PC-9 (cell line): ENCODE measurements at places on chromosomes 4 and X. TPM values are rescaled to one million over a fixed set of nuclear protein-coding genes. Genes with fewer than 3 reads are reported as not detected.

DNA sequence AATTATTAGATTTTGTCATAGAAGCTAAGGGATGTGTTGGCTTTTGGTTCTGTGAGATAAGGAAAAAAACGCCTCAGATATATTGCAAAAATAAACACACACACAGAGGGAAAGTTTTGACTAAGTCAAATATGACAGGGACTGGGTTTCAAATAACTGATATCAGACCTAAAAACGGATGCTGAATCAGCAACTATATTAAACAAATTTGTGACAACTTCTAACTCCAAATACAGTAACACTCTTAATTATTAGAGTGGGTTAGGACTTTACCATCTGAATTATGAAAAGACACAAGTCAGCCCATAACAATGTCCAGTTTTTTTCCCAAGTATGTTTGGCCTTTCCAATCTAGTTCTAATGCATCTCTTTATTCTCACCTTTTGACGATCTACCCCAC lies 2693.1 kb downstream of the ARAP2 start:
- no peak for DNase-seq

- DNase-seq, result no peak
Observed at GRCh38 chr4:55982976-55983375, 34.2 kb downstream of the CEP135 start.

GRCh38 chrX:11336201-11336600 lies 43.0 kb downstream of the AMELX start:
- DNase-seq, result no peak

DNA sequence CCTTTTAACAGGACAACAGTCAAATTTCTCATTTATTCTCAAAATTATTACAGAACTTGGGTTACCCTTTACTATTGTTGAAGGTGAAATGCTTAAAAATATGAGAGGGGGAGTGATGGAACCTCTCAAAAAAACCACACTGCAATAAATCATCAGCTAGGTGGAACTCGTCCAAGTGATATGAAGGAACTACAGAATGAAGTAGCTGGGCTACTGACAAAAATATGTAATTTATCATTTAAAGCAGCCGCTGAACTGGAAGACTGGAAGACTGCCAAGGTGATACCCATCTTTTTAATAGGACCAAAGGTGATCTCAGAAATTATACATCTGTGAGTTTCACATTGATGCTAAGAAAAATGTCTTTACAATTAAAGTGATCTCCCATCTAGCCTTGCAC lies 597.7 kb upstream of the TENM3 start:
- DNase-seq, result no peak

DNA sequence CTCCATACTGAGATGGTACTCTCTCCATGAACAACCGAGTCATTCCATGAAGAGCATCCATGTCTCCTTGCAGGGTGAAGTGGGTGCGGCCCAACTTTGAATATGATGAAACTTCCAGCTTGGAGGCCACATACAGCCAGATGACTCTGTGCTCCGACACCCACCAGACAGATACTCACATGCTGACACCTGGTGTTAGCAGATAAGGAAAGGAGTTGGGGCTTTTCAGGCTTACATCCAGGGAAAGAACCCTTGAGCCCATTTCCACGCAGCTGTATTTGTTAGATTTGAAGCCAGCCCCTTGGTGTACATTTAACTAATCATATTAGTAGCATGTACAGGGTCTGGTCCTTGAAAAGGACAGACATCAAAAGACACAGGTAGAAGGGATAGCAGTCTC lies 62.1 kb upstream of the PRRG3 start:
- no peak for DNase-seq

GRCh38 chr4:15656038-15656470 lies 897 bp upstream of the FBXL5 start:
- DNase-seq, result no peak

- DNase-seq, result no peak
Observed at GRCh38 chr4:153790962-153791551, 2.2 kb upstream of the SFRP2 start.

DNA sequence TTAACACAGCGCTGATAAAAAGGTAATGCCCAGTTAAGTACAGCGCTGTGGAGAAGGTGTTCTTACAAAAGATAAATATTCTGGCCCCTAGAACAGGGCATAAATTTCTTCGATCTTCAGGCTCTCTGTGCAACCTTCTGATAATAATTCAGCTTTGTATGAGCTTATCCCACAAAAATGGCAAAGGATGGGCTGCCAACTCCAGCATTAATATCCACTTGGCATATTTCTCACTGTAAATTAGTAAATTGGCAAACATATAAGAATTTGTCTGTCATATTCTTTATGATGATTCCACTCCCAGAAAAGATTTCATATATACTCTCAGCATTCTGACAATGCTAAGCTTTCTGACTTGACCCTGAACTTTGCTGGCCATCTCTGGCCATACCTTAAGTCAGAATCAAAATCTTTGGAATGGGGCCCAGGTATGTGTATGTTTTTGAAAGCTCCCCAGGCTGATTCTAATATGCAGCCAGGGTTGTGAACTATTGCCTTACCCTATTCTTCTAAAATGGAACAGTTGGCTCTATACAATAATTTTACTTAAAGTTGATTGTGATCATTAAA lies 134.8 kb downstream of the FRYL start:
- DNase-seq, result no peak

DNA sequence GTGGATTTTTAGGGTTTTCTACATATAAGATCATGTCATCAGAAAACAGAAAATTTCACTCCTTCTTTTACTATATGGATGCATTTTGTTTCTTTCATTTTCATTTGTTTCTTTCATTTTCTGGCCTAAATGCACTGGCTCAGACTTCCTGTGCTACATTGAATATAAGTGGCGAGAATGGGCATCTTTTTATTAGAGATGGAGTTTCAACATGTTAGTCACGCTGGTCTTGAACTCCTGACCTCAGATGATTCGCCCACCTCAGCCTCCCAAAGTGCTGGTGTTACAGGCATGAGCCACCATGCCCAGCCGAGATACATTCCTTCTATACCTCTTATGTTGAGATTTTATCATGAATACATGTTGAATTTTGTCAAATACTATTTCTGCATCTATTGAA lies 61.8 kb downstream of the BRWD3 start:
- DNase-seq, result no peak

GRCh38 chrX:68937581-68937980 lies 108.8 kb downstream of the EFNB1 start:
- no peak for DNase-seq

DNA sequence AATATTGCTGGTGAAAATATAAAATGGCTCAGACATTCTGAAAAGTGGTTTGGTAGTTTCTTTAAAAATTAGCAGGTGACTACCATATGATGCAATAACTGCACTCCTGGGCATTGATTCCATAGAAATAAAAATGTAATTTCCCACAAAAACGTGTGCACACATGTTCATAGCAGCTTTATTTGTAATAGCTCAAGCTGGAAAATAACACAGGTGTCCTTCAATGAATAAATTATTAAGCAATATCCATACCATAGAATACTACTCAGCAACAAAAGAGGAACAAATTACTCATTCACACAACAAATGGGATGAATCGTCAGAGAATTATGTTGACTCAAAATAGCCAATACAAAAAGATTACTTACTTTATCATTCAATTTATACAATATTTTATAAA lies 893.7 kb upstream of the SLIT2 start:
- DNase-seq, result no peak

DNA sequence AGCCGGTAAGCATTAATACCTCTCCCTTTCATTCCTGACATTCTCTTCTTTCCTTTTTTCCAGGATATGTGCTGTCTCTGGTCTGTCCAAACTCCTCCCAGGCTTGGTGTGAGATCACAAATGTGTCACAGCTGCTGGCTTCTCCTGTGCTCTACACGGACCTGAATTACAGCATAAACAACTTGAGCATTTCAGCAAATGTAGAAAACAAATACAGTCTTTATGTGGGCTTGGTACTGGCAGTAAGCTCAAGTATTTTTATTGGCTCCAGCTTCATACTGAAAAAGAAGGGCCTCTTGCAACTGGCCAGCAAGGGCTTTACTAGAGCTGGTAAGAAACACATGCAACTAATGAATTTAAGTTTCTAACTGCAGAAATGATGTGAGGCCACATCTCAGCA lies 8.4 kb downstream of the NIPAL1 start:
- DNase-seq, result no peak

DNA sequence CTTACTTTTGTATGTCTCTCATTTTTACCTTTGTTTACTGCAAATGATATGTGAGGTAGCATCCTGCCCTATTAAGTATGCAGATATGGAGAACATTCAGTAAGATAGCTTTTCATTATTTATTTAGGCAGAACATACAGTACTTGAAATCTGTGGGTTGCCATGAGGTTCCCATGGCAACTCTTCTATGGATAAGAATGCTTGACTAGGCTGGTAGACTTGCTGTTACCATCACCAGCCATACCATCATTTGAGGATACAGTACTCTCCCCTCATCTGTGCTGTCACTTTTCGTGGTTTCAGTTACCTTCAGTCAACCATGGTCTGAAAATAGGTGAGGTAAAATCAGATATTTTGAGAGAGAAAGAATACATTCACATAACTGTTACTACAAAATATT lies 56.7 kb downstream of the NAF1 start:
- DNase-seq, result no peak

DNA sequence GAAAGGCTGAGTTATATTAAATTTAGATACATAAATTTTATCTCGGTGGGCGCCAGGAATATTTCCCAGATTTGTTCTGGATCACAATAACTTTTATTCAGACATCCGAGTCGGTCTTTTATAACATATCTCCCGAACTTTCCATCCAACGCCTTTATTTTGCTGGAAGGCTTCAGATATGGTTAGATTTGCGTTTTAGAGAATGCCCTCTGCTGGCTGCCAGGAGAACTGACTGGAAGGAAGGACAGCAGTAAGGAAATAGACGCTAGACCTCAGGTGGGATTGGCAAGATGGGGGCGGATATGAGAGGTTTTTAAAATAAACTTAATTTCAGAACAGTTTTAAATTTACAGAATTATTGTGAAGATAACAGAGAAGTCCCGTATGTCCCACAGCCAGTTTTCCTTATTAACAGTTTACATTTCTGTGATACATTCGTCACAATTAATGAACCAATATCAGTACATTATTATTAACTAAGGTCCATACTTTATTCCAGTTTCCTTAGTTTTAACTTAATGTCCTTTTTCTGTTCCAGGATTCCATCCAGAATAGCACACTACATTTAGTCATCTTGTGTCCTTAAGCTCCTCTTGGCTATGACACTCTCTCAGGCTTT lies 4.6 kb upstream of the KANTR start:
- peak; percentile 43 for DNase-seq

GRCh38 chr4:16676230-16676770 lies 222.1 kb downstream of the LDB2 start:
- DNase-seq, result no peak

GRCh38 chr4:8547912-8548730 lies 32.1 kb upstream of the GPR78 start:
- peak; percentile 94 for DNase-seq

CCKAR gene
- total RNA-seq, result not detected in 2 replicates

NMU gene
- total RNA-seq, result 22.6 and 31.3 TPM in 2 replicates

SPARCL1 gene
- total RNA-seq, result not detected in 2 replicates
